ENCODE measurements at places on chromosomes 12 and 14. TPM values are rescaled to one million over a fixed set of nuclear protein-coding genes. Genes with fewer than 3 reads are reported as not detected.

- no peak for DNase-seq
These were observed 189.3 kb downstream of the KCNA5 start for GRCh38 chr12:5232826-5233500.

RABGGTA gene
- 50.3 TPM for total RNA-seq

DNA sequence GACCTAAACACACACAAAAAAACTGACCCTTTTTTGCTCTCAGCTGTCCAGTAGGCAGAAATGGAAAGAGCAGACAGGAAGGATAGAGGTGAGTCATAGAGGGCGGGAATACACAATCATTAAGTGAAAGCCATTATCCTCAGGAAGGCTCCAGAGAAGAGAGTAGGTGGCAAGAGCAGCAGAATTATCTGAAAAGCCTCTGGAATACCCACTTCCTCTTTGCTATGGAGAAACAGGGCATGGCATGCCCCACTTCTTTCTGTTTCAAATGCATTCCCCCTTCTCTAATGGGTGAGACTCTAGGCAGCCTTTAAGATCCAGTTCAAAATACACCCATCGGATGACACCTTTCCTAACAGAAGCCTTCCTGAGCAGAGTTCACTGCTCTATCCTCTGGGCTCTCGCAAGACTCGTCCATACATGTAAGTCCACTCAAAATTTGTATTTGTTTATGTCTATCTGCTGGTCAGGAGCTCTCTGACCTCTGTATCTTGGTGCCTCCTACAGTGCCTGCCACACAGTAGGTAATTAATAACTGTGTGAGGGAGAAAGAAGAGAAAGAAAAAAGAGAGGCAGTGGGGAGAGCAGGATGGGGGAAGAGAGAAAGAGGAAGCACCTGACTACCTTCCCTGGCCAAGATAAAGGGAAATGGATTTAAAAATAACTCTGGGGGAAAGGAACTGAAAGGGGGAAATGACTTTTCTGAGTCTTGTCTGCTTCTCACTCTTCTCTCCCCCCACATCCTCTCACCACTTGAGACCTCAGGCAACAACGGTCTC lies 8.5 kb downstream of the KLHL33 start:
- no peak for DNase-seq

GPRC5D gene
- not detected for total RNA-seq

- no peak for DNase-seq
These were observed 173.3 kb upstream of the ABCD2 start for GRCh38 chr12:39792938-39793337.

KRT74 gene
- not detected for total RNA-seq

GRCh38 chr12:104423809-104424208 lies 32.9 kb upstream of the CHST11 start:
- no peak for DNase-seq

GRCh38 chr14:23362200-23362599 lies 2.8 kb downstream of the EFS start:
- no peak for DNase-seq

MMAB gene
- 58.0 TPM for total RNA-seq

All from upper lobe of right lung (tissue), 1 donor.